ENCODE measurements at places on chromosomes 7 and 10. TPM values are rescaled to one million over a fixed set of nuclear protein-coding genes. Genes with fewer than 3 reads are reported as not detected.

CDH23 gene
- total RNA-seq = under 0.01 TPM

TMEM213 gene
- total RNA-seq = not detected

ZNF467 gene
- total RNA-seq = 0.77 TPM

SLC16A12 gene
- 0.56 TPM for total RNA-seq

MOGAT3 gene
- total RNA-seq = not detected

SPDYE8 gene
- total RNA-seq = not detected
